ENCODE measurements at places on chromosomes 5 and 9.

- no peak for DNase-seq
Observed at GRCh38 chr9:37210737-37211523, 90.6 kb downstream of the ZCCHC7 start.

DNA sequence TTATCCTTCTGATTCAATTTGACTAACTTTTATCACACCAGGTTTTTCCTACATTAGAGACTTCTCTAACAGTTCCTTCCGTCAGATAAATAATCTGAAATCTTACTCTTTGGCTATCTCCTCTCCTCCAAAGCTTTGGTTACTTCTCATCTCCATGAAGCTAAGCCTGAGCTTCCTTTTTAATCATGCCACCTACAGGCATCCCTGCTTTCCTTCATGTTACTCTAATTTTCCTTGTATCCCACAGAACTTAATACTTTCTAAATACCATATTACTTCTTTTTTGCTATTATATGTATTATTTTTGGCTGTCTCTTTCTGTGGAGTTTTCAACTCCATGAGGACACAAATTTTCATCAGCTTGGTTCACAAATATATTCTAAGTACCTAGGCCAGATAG is 49.7 kb downstream of the C9 start:
- DNase-seq, result no peak

DNA sequence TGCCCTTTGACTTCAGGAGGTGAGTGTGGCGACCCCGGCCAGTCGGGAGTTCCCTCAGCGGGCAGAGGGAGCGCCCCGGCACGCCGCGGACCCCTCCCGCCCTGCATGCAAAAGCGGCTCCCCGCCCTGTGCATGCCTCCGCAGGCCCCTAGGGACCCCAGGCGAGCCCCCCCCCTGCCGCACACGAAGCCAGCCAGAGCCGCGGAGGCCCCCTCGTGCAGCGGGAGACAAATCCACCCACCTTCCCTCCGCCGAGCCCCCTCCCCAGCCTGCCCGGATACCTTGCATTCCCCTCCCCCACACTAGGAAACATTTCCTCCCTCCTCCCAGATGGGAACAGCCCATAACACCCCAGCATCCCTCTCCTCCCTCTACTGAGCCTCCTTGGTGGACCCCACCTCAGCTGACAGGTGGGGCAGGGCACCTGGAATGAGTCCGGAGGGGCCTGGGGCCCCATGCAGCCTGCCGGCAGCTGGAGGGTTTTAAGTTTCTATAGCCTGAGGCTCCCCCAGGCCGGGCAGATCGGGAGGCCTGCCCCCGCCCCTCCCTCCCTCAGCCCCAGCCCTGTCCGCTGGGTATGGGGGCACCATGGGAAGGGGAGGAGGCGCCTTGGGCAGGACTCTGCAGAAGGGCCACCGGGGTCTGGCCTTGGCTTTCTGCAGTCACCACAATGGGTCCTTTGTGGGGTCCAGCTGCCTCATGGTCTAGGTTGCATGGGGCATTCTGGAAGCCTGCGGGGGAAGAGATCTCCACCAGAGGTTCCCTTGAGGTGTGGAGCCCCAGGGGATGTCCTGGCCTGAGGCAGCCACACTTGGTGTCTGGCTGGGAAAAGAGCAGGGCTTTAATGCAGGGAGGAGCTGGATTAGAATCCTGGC is 601 bp downstream of the ERGIC1 start:
- no peak for DNase-seq

DNA sequence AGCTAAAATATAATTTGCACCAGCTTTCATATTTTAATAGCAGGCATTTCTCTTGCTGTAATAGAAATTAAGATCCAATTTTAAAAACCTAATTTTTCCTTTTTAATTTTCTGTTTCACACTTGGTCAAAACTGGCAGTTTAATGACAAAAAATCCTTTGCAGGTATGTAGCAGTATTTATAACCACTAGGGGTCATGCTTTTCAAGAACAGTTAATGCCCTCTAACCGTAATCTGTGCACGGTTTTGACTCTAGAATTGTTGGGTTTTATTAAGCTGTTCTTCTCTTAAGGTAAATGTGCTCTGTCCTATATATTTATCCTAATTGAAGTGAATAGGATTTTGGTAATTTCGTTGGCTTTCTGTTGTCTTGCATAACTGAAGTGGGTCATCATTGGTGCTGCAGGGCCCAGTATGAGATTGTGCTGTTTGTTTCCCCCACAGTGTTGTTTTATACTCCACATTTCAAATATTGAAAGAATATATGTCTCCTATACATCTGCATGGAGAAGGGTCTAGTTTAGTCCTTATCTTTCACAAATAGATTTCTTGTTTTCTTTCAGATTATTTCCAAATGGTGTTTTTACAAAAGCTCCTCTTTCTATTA is 107.4 kb downstream of the SCAMP1 start:
- DNase-seq, result no peak

GRCh38 chr5:77157732-77158532 is 52.5 kb upstream of the PDE8B start:
- DNase-seq, result no peak

GRCh38 chr5:81513982-81514381 is 120.0 kb upstream of the ACOT12 start:
- no peak for DNase-seq

DNA sequence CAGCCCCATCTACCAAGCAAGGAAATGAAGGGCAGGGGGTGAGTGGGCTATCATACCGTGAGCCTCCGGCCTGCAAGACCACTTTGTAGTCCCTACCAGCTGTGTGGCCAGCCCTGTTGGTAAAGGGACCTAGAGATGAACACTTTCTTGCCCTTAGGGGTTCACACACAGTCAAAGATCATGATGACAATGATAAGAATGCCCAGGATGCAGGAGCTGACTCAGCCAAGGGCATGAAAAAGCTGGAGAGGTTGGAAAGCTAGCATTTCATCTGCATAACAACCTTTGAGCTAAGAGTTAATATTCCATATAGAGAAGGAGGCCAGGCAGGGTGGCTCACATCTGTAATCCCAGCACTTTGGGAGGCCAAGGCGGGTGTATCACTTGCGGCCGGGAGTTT is 19.2 kb upstream of the FGFR4 start:
- no peak for DNase-seq

GRCh38 chr5:134787692-134788091 is 29.1 kb downstream of the DDX46 start:
- DNase-seq, result no peak

DNA sequence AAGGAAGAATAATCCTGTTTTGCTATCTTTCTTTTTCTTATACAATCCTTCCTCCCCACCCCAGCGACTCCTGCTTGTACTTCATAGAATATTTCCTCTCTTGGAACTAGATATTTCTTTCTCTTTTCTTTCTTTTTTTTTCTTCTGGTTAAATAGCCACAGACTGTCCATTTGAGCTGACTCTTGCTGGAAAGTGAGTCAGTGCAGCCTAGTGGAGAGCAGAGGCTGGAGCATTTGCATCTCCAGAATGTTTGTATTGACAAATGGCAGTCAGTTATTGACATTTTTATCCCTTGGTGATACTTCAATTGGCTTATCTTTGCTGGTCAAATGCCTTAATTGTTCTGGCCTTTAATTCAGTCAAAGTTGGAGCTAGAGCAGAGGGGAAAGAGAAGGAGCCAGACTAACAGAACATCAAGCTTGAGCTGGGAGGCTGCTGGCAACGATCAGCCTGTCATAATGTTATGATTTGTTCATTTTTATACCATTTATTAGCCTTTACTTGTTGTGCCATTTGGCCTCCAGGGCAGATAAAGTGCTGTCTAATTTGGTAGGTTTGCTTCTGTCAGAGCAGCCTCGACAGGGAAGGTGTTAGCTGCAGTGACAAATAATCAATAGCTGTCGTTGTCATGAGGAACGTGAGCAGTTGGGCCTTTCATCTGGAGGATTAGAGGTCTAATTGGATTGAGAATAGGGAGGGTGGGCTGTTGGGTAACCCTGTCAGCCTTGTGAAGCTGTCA is 69.0 kb downstream of the INVS start:
- DNase-seq, result no peak

DNA sequence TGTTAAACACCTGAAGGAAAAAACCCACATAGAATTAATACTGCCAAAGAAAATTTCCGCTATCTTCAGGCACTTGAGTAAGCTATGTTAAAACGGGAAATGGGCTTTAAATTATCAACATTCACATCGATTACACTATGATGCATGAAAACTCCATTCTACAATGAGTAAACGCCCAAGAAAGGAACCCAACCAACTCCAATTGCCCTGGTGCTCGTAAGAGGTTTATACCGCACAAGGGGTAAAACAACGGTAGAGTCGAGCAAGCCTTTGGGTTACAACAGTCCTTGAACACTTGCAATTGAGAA is 1.0 kb downstream of the AGTPBP1 start:
- no peak for DNase-seq

DNA sequence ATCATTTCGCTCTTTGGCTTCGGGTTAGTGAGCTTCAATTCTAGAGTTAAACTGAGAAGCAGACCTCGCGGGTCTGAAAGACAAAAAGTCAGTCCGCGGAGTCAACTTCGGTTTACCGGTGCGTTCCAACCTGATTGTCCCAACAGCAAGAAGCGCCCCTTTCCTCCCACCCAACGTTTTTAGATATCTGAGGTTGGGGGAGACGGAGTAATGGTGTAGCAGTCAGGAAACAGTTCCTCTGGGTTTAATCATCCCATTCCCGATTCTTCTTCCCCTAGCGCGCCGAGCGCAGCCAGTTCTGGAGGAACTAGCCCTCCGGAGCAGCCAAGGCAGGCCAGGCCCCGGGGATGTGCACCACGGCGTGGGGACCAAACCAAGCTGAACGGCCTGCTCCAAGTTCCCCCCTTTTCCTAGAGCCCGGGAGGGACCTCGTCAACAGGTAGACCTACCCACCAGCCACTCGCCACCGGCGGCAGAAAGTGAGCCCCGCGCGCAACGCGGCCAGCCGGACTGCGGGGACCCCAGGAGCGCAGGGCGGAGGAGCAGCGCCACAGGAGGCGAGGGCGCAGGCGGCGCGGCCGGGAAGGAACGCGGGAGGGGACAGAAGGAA is 622 bp upstream of the ISL1 start:
- DNase-seq, result no peak

GRCh38 chr9:26637101-26637500 is 255.5 kb downstream of the CAAP1 start:
- no peak for DNase-seq

GRCh38 chr5:36870399-36871040 is 6.0 kb upstream of the NIPBL start:
- DNase-seq, result no peak

- DNase-seq, result no peak
Observed at GRCh38 chr5:105506692-105507277, 1944.2 kb upstream of the NUDT12 start.

DNA sequence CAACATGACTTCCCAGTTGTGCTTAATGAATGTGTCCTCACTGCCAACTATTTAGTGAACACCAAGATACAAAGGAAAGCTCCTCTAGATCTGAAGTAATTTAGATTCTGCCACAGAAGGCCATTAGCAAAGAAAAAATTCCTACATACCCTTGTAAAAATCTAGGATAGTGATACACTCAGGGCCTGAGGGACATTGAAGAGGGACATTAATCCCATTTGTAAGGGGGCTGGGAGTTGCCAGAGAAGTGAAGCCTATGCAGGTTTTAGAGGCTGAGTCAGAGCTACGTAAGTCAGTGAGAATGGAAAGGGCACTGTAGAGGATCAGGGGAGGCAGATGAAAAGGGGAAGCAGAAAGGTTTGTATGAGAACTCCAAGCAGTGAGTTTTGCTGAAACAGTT is 286.9 kb upstream of the TARS1 start:
- no peak for DNase-seq

DNA sequence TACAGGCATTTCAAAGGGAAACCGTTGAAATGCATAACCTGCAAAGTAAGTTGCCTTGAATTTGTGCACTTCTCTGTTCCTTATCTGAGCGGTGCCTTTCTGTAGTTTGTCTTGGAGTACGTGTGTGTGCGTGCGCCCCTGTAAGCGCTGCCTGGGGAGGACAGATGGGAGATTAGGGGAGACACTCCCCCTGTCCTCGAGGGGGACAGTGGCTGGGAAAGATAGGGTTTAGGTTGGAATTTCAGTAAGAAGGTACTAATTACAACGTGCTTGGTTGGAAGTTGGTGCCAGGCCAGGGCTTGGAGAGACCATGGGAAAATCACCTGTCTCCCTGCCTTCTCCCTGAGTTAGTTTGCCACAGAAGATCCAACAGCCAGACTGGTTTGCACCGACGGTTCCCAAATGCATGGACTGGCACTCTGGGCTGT is 73.2 kb downstream of the PIK3R1 start:
- no peak for DNase-seq

GRCh38 chr5:2817031-2817603 is 65.6 kb upstream of the IRX2 start:
- no peak for DNase-seq

DNA sequence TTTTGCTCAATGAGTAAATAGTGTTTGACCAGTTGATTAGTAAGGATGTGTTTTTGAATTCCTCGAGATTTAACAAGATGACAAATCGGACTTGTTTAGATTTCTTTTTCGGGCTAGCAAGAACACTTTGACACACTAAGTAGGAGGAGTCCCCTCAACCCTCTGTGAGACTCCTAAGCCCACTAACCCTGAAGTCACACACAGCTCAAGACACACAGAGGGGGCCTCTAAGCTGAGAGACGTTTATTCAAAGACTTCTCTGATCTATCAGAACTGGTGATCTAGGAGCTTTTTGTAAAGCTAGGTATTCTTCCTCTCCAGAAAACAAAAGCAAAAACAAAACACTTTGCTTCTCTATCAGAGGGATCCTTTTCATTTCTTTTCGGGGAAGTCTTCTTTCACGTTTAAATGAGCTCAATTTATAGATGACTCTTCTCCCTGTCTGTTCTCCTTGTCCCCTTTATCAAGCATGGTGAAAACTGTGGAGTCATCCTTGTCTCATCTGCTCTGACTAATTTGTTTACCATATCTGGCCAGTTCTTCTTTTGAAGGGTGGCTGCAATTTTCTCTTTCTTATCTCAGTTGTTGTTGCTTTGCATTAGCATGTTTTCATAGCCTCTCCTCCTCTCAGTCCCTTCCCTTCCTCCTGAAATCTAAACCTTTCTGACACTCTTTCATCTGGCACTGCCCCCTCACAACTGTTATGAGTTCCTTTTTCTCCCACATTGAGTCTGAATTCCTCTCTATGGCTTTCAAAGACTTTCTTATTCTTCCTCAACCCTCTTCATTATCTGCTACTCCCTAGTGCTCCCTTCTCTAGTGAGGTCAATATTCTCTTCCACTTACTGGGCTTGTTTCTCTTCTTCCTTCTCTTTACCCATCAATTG is 68.5 kb upstream of the RAI14 start:
- DNase-seq, result no peak

- DNase-seq, result no peak
Observed at GRCh38 chr5:95690333-95690732, 7.5 kb upstream of the SPATA9 start.

DNA sequence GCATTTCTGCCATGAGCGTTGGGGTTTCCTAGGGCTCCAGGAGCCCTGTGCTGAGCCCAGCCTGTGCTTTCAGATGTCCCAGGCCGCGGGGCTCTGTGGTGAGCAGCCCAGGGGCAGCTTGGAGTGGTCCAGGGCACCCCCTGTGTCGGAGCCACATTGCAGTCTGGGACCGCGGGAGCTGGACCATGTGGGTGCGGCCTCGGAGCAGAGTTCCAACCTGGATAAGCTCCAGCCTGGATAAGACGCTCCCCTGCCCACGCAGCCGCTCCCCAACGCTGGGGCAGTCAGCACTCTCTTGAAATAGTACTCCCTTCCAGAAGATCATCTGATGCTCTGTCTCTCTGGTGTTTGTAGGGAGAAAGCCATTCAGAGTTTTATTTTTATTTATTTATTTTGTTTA is 111.1 kb downstream of the WNK2 start:
- DNase-seq, result no peak
